Muscle of leg (tissue), 16 donors: ENCODE measurements at places on chromosomes 6 and 20. TPM values are rescaled to one million over a fixed set of nuclear protein-coding genes. Genes with fewer than 3 reads are reported as not detected.

DNA sequence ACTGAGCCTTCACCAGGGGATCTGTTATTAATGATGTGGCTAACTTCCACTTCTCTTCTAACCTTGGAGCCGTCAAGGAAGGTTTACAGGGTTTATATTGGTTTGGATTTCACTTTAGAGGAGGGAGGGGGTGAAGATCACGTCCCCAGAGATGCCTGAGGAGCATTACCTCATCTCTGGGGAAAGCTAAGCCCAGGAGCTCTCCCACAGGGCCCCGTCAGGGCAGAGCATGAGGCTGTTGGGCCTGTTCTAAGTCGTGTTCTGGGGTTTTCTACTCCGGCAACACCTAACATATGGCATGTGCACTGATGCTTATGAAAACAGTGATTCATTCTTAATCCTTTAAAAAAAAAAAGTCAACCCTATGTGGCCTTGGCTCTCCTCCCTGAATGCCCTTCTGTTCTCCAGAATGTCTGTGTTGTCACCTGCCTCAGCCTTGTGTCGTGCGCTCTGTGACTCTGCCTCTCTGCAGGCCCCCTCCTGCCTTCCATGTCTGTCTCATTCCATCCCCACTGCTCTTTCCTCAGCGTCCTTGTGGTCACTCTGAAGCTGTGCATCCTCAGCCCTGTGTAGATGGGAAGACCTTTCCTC lies 97.4 kb upstream of the JARID2 start:
- H3K27me3 ChIP-seq: peaks cover 2% of the 10 kb centered on the region
- no peak overlapping the region for H3K4me3 ChIP-seq
- no peaks in the 10 kb centered on the region for H3K36me3 ChIP-seq
- peaks cover 2% of the 10 kb centered on the region for H3K4me1 ChIP-seq

- no peak for DNase-seq
- no peak overlapping the region for H3K27ac ChIP-seq
- no peaks in the 10 kb centered on the region for H3K4me1 ChIP-seq
- H3K36me3 ChIP-seq: no peaks in the 10 kb centered on the region
These were observed 260.0 kb downstream of the C6orf118 start for GRCh38 chr6:165049362-165049761.

- DNase-seq: no peak
- no peak overlapping the region for H3K4me3 ChIP-seq
- H3K4me1 ChIP-seq: no peaks in the 10 kb centered on the region
- H3K36me3 ChIP-seq: no peaks in the 10 kb centered on the region
- no peaks in the 10 kb centered on the region for H3K27me3 ChIP-seq
These were observed 29.6 kb downstream of the CRYBG1 start for GRCh38 chr6:106390088-106390487.

DNA sequence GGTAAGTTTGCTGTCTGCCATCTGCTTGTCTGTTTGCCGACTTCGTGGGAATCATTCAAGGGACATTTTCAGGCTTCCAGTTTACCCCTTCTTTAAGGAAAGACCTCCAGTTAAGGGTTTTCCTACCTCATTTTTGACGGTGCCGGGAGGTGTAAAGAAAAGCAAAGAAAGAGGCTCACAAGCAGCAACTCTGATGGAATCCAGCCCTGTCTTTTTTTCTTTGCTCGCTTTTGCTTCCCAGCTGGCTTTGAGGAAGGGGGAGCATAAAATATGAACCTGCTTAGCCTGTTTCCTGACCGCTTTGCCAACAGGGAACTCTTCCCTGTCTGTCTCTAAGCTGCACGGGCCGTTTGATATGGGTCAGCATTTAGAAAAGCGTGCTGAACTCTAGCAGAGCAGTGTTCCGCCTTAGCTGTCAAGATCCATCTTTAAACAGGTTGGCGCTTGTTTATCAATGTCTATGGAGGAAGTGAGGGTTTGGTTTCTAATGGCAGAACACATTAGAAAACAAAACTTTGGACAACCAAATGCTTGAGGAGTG lies 13.8 kb downstream of the SYTL3 start:
- DNase-seq: peak; percentile 78
- H3K4me3 ChIP-seq: peak overlapping the region; percentile 35
- peaks cover 3% of the 10 kb centered on the region for H3K36me3 ChIP-seq
- H3K27me3 ChIP-seq: peaks cover 5% of the 10 kb centered on the region

GRCh38 chr6:112180095-112180820 lies 74.1 kb downstream of the LAMA4 start:
- H3K27ac ChIP-seq: no peak overlapping the region
- H3K27me3 ChIP-seq: no peaks in the 10 kb centered on the region

GRCh38 chr20:19565736-19566135 lies 192.3 kb upstream of the RIN2 start:
- H3K36me3 ChIP-seq: no peaks in the 10 kb centered on the region
- DNase-seq: no peak
- no peak overlapping the region for H3K4me3 ChIP-seq
- no peaks in the 10 kb centered on the region for H3K4me1 ChIP-seq
- no peaks in the 10 kb centered on the region for H3K27me3 ChIP-seq

GRCh38 chr20:59046862-59047261 lies 4.3 kb upstream of the PRELID3B start:
- H3K36me3 ChIP-seq: no peaks in the 10 kb centered on the region
- no peak overlapping the region for H3K27ac ChIP-seq
- H3K27me3 ChIP-seq: no peaks in the 10 kb centered on the region
- peaks cover 11% of the 10 kb centered on the region for H3K4me1 ChIP-seq
- DNase-seq: no peak

DNA sequence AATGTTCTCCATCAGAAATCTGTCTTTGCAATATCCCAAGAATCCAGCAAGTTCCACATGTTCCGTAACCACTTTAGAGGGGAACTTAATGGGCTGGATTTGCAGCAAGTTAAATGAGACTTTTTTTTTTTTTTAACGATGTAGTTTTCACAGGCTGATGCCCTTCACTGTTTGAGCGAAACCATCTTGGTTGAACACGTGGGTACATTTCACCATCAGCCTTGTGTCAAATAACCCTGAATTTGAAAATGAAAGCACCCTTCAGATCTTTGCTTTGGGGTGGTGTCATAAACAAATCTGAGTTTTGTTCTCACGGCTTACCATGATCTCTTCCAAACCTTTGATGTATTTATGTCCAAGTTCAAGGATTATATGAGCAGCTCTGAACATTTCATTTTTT lies 73.7 kb upstream of the EXOC2 start:
- no peak overlapping the region for H3K27ac ChIP-seq
- no peak for DNase-seq
- peaks cover 2% of the 10 kb centered on the region for H3K27me3 ChIP-seq
- no peak overlapping the region for H3K4me3 ChIP-seq
- no peaks in the 10 kb centered on the region for H3K4me1 ChIP-seq

The NR2E1 gene
- not detected for total RNA-seq

The FAM83D gene
- 5.7 TPM for total RNA-seq
